RKO (cell line): ENCODE measurements at places on chromosomes 13 and 19.

DNA sequence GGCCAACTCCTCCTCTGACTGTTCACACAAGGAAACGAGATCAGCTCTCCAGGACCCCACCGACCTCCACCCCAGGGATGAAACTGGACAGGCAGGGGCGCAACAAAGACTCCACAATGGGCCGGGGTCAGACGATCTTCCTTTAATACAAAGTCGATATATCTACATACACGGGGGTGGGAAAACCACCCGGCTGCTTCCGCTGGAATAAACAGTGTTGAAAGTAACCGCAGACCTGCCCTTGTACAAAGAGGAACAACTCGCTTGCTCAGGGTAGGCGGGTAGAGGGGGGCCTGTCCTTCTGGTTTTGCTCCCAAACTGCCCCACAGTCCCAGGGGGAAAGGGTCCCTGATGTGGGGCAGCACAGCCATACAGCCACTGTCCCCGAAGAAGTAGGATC, 135.2 kb downstream of the PTPRS start:
- no peak for DNase-seq

DNA sequence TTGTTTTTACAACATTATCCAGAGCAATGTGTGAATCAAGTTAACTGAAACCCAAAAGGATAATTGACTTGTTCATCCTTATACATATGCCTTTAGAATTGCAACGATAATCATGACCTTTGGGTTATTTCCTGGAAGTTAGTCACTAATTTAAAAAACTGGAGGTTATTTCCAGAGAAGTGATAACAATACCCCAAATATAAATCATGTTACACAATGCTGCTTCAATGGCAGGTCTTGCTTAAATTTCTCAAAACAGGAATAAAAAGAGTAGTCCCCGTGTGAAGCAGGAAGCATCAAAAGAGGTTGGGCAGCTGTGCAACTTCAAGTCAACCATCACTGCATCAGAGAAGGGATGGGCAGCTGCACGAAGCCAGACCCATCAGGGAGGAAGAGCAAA, 134.4 kb downstream of the EFNB2 start:
- DNase-seq: no peak

GRCh38 chr19:16200038-16201010, 2.6 kb downstream of the AP1M1 start:
- no peak for DNase-seq

- no peak for DNase-seq
These were observed 221.3 kb upstream of the SLITRK6 start for GRCh38 chr13:86020351-86021002.

- DNase-seq: no peak
These were observed 27.7 kb upstream of the MCF2L start for GRCh38 chr13:112941349-112941748.

DNA sequence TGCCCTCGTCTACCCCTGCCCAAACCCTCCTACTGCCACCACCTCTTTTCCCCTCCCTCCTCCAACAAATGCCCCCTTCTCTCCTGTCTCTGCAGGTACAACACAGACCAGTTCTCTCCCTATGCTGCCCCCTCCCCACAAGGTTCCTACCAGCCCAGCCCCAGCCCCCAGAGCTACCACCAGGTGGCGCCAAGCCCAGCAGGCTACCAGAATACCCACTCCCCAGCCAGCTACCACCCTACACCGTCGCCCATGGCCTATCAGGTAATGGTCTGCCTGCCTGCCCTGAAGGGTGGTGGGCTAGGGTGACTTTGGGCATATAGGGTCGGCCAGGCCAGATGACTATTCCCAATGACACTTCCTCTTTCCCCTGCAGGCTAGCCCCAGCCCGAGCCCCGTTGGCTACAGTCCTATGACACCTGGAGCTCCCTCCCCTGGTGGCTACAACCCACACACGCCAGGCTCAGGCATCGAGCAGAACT, 6.5 kb upstream of the TIMM50 start:
- no peak for DNase-seq

- DNase-seq: no peak
These were observed 6.8 kb downstream of the ANO8 start for GRCh38 chr19:17327654-17328516.

DNA sequence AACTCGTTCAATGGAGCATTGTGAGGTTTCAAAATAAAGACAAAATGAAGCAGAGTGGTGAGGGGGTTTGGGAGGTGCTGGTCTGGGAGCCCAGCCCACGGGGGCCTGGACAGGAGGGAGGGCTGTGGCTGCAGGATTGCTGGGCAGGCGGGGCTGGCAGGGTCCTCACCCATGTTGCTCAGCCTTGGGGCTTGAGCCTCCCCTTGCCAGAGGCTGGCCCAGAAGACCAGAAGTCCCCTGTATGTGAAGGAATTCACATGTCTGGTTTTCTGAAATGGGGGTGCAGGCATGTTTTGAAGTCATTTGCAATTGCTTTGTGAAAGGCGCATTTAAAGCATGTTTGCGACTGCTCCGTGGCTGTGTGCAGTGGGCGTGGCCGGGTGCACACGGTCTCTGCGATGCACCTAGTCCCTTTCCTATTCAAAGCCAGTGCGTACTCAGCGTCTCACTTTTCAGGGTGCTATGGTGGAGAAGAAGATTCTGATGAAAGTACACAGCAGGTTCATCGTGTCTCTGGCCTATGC, 2.3 kb downstream of the GRK1 start:
- DNase-seq: no peak

DNA sequence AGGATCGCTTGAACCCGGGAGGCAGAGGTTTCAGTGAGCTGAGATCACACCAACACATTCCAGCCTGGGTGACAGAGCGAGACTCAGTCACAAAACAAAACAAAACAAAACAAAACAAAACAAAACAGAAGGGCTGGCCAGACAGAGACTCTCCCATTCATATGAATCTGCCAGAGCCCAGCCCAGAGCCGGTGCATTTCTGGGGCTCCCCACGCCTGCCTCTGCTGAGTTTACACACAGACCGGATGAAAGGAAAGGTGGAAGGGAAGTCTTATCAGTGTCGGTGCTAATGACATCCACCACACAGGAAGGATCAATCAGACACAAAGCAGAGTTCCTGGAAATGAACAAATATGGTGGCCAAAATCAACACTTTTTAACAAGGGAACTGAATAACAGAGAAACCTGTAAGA, 6.8 kb downstream of the TRAPPC6A start:
- DNase-seq: no peak

- peak; percentile 46 for DNase-seq
These were observed 1.3 kb downstream of the IL11 start for GRCh38 chr19:55368701-55369563.

DNA sequence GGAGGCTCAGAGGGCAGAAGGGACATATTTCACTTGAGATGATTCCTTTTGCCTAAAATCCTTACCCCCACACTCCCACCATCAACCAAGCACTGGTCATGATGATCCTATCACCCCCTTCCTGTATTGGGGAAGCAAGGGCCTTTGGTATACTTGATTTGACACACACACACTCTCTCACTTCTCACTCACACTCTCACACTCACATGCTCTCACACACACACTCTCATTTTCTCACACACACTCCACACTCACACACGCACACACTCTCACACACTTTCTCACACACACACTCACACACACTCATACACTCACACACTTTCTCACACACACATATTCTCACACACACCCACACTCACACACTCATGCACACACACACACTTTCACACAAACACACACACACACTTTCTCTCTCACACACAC, 8.6 kb downstream of the RGCC start:
- no peak for DNase-seq

DNA sequence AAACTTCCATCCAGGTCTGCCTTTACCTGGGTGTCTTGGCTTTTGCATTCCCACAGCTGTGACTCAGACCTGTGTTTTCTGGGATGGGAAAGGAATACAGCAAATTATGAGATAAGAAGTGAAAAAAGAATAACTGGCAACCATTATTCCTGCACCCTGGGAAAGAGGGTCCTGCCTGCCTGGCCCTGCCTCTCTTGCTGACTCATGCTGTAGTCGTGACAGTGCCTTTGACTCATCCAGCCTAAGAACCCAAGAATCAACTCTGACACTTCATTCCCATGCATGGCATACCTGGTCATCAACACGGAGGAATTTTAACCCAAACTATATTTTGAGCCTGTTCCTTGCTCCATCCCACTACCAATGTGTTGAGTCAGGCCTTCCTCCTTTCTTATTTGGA, 185.4 kb upstream of the SERP2 start:
- peak; percentile 44 for DNase-seq

DNA sequence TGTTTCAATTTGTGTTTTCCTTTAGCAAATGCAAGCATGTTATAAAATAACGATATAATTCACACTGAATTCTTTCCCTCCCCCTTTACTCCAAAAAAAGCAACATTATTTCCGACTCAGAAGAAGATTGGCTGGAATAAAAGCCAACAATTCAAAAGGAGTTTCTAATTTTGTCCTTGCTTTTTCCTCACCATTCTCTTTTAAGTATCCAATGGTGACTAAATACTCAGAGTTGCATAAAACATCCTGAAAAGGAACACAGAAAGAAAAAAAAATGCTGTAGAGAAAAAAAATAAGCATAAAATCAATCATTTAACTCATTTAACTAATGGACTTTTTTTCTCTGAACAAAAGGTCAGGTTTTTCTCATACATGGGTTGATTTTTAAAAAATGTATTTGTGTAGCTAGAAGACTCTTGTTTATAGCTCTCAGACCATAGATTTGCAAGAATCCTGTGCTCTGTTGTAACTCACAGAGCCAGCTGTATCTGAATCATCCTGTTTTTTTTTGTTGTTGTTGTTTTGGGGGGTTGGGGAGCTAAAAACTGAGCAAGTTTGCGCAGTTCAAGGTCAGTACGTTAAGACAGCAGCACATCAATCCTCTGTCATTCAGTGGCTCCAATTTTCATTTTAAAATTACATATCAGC, 108.1 kb downstream of the PCDH17 start:
- no peak for DNase-seq

DNA sequence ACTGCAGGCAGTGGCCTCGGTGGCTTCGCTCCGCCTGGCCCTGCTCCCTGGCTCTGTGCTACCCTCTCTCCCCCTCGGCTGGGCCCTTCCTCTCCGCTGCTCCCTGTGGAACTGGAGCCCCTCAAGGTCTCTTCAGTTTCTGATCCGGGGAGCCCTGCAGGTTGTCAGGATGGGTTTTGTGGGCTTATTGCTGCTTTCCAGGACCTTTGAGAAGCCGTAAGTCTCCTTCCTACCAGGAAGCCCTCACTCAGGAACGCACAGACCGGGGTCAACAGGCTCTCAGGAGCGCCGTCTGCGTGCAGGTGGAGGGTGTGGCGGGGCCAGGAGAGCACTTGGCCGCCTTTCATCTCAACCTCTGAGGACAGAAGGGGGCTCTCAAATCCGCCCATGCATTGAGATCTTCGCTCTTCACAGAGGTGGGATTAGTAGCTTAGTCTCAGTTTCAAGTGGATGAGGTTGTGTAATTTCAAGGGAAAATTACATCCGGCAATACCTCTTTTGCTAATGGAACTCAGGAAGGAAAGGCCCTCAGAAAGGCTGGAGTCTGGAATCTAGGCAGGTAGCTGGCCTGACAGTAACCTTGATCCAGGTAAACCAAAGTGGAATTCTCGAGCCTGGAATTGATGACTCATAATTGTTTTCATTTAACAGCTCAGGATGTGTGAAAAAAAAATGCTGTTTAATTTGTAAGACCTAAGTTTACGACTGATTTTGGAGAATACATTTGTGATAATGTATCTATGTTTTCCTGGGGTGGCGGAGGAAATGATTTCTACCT, 102.0 kb downstream of the ATP11A start:
- DNase-seq: no peak

DNA sequence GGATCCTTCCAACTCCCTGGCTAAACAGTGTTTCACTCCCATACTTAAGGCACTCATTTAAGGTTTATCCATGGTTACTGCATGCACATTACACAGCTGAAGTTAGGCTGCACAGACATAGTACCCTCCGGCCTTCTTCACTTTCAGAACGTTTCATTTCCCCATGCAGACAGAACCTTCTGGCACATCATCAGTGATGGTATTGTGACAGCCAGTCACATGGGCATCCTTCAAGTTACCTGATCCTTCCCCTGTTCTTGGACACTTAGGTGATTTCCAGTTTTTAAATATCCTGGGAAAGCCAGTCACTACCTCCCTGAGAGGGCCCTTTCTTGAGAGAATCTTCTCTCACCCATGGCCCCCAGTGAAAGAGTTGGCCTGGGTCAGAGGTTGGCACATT, 9.1 kb downstream of the SMIM7 start:
- no peak for DNase-seq

GRCh38 chr19:10817291-10818038, 18.5 kb downstream of the TMED1 start:
- no peak for DNase-seq

DNA sequence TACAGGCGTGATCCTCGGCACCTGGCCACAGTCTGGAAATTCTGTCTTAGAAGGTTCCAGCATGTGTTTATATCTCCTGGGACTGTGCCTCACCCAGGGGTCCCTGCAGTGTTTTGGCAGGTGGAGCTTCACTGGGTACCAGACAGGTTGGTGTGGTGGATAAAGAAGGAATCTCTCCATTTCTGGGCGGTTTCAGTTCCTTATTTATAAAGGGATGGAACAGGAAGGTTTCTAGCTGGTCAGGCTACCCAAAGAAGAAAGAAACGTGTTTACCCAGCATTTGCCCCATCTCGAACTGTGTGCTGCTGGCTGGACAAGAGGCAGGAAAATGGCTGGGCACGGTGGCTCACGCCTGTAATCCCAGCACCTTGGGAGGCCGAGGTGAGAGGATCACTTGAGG, 9.8 kb downstream of the PNPLA6 start:
- no peak for DNase-seq

DNA sequence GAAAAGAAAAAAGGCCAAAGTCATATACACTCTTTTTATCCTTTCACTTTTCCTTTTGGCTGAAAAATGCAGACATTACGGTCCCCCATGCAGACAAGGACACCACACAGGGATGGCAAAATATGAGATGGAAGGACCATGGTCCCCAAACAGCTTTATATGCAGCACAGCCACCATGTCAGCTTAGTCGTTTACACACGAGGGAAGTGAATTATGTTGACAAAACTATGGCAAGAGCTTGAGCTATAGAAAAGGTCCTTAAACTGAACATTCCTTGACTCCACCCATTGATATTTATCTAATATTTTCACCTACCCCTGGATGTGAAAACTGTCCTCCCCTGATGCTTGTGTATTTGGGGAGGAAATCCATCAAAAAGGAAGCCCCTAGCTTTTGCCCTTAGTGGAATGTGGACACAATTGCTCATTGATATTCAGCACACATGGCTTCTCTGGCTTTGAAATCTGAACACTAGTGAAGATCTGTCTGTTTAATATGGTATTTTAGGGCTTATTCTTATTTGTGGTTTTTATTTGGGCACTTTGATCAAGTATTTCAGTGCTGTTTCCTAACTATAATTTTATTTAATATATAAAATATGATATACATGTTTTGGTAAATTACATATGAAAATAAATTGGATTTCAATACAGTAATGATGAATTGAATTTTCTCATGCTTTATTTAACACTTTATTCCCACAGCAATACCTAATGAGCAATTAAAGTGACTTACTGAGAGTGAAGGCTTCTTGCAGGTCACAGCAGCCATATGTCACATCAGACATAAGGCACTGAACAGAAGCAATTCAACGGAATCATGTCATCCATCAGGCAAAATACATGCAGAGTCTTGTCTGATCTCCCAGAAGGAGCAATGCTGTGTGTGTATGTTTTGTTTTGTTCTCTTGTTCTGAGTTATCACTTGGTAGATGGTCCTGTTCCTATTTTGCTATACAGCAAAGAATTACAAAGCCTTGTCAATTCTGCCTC, 6.8 kb upstream of the GTF2F2 start:
- DNase-seq: no peak
